Motor neuron (in vitro differentiated cells): ENCODE measurements at places on chromosomes 3 and 15. TPM values are rescaled to one million over a fixed set of nuclear protein-coding genes. Genes with fewer than 3 reads are reported as not detected.
A peak's percentile ranks its signal among the peaks of the same experiment; 100 is the strongest.

DNA sequence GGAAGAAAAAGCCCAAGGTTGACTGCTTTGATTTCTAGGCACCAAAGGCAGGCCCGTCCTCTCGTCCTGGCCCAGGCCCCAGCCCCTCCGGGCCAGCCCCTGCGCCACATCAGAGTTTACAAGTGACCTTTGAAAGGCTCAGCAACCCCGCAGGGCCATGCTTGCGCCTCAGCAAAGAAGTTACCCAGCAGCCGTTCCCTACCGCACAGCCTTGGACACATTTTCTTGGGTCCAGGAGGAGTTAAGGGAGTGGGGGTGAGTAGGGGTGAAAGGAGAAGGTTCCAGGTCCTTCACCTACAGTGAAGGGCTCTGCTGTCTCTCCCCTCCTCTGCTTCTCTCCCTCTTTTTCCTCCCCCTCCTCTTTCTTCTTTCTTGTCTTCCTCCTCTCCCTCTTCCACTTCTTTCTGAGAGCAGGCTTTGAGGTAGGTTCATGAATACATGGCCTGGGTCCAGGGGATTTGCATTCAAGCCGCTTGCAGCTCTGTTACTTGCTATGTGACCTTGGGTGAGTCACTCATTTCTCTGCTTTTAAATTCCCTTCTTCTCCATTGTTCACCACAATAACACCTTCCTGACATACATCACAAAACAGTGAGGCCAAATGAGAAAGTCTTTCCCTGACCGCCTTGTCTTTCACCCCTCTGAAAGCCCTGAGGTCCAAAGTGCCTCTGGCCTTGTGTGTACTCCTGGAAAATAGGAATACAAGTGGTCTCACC is 223.3 kb upstream of the TPRG1 start:
- peak; percentile 45 for ATAC-seq

DNA sequence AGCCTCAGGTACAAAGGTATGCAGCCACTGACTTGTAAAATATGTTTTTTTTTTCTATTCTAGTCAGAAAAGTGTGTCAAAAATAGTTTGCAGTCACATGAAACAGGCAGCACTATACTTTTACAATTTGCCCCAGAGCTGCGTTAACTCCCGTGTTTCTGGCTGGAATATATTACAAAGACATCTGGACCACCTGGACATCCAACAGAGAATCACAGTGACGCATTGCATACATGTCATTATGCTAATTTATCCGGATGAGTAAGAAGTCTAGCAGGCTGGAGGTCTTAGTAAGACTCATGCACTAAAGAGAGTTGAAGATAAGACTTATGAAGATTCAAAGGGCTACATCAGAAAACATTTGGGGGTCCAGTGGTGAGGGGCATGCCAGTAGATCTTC is 39.2 kb upstream of the STRIT1 start:
- ATAC-seq, result no peak

- ATAC-seq, result peak; percentile 79
Observed at GRCh38 chr15:93449798-93450197, 360.8 kb upstream of the RGMA start.

DNA sequence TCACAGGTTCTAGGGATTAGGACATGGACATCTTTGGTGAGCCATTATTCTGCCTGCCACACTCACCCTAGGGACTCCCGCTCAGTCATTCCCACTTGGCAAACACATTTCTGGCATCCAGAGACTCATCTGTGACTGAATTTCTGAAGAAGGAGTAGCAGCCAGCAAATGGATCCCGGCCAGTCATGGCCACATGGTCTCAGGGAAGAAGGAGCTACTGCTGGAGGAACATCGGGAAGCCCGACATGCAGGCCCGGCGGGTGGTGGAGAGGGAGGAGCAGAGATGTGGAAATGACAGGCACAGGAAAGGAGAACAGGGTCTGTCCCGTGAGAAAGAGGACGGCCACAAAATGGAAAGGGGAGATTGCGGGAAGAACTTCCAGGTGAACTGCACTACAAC is 65.4 kb downstream of the SEMA5B start:
- ATAC-seq, result no peak

- peak; percentile 5 for ATAC-seq
Observed at GRCh38 chr15:70505936-70506912, 257.1 kb downstream of the UACA start.

- ATAC-seq, result no peak
Observed at GRCh38 chr3:122975924-122976293, 51.7 kb downstream of the SEMA5B start.

GRCh38 chr3:69560818-69561217 is 174.9 kb upstream of the FRMD4B start:
- no peak for ATAC-seq

DNA sequence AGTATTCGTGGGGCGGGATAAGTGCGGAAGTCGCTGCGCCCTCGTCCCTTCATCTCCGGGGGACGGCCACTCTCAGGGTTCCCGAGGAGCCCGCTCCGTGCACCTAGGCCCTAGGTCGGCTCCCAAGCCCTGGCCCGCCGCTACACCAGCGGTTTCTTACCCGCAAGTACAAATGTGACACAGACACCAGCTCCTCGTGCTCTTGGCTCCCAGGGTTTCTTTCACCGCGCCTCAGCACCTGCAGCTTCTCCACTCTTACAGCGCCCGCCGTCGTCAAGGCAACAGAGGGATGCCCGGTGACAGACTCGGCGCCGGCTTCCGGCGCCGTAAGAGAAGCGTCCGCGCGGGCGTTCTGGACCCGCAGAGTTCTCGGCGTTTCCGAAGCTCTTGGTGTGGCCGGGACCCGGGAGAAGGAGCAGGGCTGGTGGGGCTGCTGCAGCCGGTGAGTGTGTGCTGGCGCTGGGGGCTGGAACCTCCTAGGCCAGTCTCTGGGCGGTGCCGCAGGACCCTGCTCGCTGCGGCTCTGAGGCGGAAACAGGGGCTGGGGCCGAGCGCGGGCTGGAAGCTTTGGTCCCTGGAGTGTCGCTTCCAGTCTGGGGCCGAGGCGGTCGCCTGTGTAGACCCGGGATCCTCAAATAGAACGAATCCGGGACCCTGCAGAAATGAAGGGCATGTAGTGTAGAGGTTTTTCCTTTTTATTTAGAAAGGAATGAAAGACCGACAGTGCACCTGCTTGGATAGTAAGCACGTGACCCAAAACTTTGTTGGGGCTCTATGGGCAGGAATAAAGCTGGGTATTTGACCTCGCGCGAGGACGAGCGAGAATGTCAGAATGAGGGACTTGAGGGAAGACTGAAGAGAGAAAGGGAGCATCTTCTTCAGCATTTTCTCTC is 155.4 kb upstream of the GOLGA6L4 start:
- ATAC-seq, result peak; percentile 94

FES gene
- total RNA-seq, result 0.78 and 1.6 TPM in 2 replicates

ZDHHC19 gene
- 0.16 TPM in 1 of 2 replicates, not detected in the other for total RNA-seq

TLR9 gene
- 0.14 and 0.36 TPM in 2 replicates for total RNA-seq

OR5K2 gene
- total RNA-seq, result 0.43 TPM in 1 of 2 replicates, not detected in the other

NAA50 gene
- total RNA-seq, result 91.2 and 108 TPM in 2 replicates

ISL2 gene
- 0.49 and 0.56 TPM in 2 replicates for total RNA-seq
